ENCODE measurements at places on chromosomes 16 and 17.

GRCh38 chr16:69522732-69523404 lies 42.9 kb upstream of the NFAT5 start:
- DNase-seq, result no peak

DNA sequence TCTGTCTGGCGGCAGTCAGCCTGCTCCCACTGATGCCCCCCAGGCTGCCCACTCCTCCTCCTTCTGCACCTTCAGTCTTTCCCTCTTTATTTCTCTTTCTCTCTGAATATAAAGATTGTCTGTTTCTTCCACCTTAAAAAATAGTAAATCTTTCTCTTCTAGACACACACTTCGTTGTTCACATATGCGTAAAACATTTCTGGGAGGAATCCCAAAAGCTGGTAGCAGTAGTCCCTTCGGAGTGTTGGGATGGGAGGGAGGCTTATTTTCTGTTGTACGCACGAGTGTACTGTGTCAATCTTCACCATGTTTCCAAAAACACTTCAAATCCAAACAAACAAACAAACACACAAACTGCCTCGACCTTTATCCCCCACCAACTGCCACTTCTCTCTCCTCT lies 9.9 kb downstream of the OSBPL7 start:
- no peak for DNase-seq

GRCh38 chr16:80040413-80040812 lies 439.9 kb upstream of the MAF start:
- no peak for DNase-seq

DNA sequence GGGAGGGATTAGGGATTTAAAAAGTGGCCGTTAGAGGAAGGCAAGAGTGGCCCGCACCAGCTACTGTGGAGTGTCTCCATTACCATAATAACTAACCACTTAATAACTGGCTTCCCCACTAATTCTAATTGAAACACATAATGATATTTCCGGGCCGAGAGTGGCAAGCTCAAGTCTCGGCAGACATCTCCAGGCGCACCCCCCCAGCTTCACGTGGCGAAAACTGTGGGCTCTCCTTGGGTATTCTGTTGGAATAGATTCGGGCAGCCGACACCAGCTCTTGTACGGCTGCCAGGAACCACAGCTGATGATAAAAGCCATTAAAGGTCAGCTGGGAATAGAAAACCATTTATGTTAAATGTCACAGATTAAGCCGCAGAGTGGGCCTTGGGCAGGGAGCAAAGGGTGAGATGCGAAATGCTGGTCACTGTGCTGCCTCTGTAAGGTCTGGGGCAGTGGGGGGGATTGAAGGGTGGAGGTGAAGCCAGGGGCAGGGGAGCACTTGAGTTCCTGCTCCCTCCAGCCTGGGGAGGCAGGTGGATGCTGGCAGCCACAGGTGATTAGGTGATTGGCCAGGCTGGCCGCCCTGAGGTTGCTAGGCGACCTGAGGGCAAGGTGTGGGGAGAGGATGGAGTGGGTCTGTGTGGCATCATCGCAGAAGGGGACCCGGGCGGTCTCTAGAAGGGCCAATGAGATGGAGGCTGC lies 115.6 kb upstream of the SDK2 start:
- no peak for DNase-seq

- no peak for DNase-seq
Observed at GRCh38 chr16:77744141-77744540, 21.8 kb downstream of the NUDT7 start.

GRCh38 chr17:80986046-80986445 lies 5.6 kb upstream of the CHMP6 start:
- DNase-seq, result no peak

- no peak for DNase-seq
Observed at GRCh38 chr17:67044016-67044772, at the start of gene CACNG1. Gene CACNG1, plus strand, starts transcription at chr17:67044554. Its CDS starts 107 bp downstream, at chr17:67044661.
